ENCODE measurements at places on chromosomes 2 and 18.
A peak's percentile ranks its signal among the peaks of the same experiment; 100 is the strongest.

DNA sequence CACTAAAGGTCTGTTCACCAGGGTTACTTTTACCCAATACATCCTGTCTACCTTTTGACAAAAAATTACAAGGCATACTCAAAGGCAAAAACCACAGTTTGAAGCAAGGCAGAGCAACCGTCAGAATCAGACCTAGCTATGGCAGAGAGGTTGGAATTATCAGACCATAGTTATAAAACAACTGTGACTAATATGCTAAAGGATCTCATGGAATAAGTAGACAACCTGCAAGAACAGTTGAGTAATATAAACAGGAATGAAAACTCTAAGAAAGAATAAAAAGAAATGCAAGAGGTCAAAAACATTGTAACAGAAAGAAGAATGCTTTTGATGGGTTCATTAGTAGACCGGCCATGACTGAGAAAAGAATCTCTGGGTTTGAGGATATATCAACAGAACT lies 318.8 kb upstream of the KCNH7 start:
- peak; percentile 61 for DNase-seq

DNA sequence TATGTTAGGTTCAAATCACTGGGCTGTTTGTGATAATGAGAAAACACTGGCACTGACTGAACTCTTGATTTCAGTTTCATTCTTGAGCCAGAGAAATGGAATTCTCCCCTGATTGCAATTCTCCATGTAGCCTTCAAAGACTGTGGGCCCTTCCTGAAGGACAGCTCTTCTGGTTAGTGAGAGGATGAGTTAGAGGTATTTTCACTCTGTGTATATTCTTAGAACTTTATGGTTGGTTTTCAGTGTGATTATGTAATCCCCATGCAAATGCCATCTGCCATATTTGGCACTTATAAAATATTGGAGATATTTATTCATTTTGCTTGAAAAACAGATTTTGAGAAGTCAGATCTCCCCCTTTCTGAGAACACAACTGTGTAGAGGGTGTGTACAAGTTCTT lies 323.7 kb downstream of the SLC4A3 start:
- no peak for DNase-seq

GRCh38 chr2:289362-290089 lies 1.6 kb upstream of the ALKAL2 start:
- no peak for DNase-seq

GRCh38 chr2:55703350-55703749 lies 9.7 kb upstream of the PNPT1 start:
- no peak for DNase-seq

- no peak for DNase-seq
Observed at GRCh38 chr2:108612153-108612513, 77.9 kb downstream of the LIMS1 start.

GRCh38 chr2:54609241-54609640 lies 114.2 kb upstream of the EML6 start:
- DNase-seq: no peak

DNA sequence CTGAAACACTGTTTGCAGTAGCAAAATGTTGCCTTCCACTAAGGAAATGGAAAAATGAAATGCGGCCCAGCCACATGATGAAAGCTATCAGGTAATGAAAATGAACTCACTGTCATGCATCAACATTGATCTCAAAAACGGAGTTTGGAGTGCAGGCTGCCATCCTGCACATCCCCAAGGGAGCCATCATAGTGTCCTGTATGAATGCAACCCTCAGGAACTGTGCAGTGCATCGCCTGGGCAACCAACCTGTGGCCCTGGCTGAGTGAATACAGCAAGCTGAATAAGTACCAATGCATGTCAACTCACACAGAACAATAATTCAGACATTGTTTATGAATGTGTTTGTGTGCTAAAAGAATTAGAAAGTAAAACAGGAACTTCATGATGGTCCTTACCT lies 23.1 kb upstream of the TXNDC2 start:
- DNase-seq: no peak

- no peak for DNase-seq
Observed at GRCh38 chr2:218780851-218781690, 876 bp upstream of the CYP27A1 start.

- no peak for DNase-seq
Observed at GRCh38 chr18:75111760-75112159, 97.2 kb downstream of the PTGR3 start.

DNA sequence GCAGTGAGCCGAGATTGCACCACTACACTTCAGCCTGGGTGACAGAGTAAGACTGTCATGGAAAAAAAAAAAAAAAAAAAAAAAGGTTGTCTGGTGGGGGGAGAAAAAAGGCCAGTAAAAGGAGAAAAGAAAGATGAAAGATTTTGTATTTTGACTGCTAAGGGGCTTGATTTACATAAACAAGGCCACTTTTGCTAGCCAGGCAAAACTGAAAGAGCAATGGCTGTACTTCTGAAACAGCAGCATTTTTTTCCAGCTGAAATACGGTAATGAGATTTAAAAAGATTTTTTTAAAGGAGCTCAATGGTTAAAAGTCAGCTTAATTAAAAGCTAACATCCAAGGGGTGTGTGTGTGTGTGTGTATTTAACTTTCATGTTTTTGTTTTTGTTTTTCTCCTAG lies 11.3 kb upstream of the OXER1 start:
- no peak for DNase-seq

DNA sequence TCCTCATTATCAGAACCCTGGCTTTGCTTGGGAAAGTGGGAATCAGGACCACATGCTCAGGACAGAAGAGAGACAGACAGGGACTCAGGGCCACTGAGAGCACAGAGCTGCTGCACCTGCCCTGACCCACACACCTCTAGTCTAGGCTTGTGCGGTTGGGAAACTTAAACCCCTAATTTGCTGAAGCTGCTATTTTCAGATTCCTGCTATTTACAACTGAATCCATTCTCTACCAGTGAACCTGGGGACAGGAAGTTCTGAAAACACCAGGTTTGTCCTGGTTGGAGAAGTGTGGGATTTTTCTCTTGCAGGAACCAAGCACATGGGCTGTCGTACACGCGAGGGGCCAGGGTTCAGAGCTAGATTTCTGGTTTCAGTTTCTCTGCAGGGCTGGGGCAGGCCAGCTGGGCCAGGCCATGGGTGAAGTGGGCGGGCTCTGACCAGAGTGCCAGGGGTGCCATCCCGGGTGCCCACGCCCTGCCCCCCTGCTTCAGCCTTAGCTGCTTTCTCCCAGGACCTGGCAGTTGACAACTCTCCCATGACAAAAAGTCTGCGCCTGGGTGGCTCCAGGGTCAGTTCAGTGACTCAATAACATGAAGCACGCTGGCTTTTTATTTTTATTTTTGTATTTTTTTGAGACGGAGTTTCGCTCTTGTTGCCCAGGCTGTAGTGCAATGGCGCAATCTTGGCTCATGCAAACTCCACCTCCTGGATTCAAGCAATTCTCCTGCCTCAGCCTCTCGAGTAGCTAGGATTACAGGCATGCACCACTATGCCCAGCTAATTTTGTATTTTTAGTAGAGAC lies 51.3 kb upstream of the SLC1A4 start:
- DNase-seq: no peak

DNA sequence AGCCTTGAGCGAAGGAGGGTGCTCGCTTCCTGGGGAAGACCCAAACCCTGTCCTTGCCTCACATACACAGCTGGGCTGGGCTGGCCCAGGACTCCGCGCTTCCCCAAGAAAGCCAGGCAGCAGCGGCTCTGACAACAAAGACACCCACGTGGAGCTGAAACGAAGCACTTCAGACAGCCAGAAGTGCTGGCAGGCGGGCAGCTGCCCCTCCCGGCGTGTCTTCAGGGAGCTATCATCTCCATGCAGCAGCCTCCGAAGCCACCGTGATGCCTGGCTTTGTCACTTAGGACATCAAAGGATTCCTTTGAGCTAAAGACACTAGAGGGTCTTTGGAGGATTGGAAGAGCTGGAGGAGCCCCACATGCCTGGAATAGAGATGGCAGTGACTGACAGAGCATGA lies 35.2 kb downstream of the C1QL2 start:
- no peak for DNase-seq

DNA sequence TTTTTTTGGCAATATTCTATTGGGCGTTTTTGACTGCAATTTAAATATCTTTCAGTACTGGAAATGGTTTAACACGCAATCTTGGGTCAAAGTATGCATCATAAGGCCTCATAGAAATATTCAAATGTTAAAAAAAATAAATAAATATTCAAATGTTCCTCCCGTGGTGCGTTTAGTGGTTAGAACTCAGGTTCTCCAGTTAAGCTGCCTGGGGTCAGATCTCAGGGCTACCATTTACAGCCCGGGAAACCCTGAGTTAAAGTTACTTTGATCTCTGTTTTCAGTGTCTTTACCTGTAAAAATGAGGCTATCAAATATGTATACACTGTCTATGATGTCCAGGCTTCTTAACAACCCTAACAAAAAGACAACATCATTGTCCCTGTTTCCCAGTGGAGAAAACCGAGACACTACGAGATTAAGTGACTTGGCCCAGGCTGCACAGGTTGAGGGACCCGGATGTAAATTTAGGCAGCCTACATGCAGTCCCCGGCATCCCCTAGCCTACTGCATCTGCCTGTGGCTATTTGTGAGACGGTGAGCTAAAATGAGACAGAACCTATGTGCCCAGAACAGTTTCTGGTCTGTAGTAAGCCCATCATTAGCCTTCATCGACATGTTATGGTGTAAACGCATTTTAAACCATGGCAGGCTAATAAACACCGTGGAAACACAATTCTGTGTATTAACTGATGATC lies 1.7 kb downstream of the FHL2 start:
- no peak for DNase-seq

- DNase-seq: peak; percentile 17
Observed at GRCh38 chr2:209208211-209208610, 215.6 kb upstream of the MAP2 start.

- DNase-seq: no peak
Observed at GRCh38 chr2:119397196-119397595, 30.4 kb downstream of the DBI start.

- DNase-seq: no peak
Observed at GRCh38 chr2:231047923-231048915, 8.4 kb upstream of the PSMD1 start.

GRCh38 chr2:118250001-118250400 lies 161.7 kb downstream of the INSIG2 start:
- peak; percentile 83 for DNase-seq

- no peak for DNase-seq
Observed at GRCh38 chr18:13471198-13471845, 252.8 kb downstream of the LDLRAD4 start.

DNA sequence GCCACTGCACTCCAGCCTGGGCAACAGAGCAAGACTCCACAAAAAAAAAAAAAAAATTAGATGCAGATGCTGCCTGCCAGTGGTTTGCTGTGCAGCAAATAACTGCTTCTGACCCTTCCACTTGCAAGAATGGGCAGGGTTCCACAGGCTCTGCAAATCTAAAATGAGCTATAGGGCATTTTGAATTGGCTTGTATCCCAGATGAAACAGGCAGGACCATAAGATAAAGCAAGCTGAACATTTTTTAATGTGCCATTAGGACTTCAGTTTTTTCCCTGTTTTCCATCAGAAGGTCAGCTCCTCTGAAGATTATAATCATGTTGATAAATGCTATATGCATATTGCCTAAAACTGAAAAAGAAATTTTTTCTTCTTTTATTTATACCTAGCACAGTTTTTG lies 15.7 kb upstream of the FZD7 start:
- DNase-seq: no peak

- peak; percentile 82 for DNase-seq
Observed at GRCh38 chr2:30272761-30273573, 41.6 kb downstream of the LBH start.

DNA sequence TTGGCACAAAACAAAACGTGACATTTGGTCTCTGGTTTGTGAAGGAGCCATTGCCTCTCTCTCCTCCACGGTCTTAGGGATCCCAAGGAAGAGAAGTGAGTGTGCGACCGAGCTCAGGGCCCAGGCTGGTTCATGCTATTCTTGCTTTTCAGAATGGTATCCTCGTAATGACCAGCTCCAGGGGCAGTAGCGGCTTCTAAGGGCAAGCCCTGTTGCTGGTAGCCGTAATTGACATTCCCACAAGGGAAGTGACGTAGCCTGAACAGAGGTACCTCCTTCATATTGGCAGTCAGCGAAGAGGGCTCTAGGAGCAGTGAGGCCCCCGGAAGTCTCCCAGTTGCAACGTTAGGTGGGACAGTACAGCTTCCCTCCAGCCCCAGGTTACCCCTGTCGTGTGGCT lies 77.9 kb downstream of the CLIP4 start:
- DNase-seq: no peak

Measured in fibroblast of skin of right biceps (primary cell).